Natural killer cell (primary cell): ENCODE measurements at places on chromosomes 7 and 10.

DNA sequence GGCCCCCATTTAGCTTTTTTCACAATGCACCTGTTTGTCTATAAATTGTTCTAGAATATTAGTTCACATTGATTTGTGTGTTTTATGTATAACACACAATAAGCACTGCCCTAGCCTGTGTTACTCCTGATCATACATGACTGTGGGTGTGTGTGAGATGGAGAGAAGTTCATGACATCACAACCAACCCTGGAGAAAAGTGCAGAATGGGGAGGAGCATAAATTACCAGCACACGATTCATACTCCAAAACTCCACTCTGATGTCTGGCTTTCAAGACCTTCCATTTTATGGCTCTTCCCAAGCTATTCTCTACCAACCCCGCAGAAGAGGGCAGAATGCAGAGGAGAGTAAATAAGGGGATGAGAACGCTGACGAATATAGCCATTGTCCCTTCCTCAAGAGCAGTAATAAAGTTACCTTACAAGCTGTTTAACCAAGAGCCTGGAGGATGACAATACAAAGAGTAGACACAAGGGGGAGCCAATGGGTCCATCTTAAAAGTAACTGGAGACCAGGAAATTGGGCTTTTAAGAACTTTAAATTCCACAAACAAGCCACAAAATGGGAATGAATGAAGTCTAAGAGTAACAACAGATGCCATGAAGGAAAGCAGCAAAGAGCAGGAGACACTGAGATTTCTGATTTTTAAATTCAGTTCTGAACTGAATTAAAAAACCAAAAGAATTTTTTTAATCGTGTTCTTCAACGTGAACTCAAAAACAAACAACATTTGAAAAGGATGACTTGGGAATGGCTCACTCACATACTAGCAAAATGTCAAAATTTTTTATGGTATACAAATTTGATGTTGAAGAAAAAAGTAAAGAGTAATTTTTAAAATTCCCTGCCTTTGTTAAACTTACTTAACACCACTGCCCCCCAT, 159.6 kb downstream of the PARD3 start:
- no peak for DNase-seq

- DNase-seq, result peak; percentile 49
Observed at GRCh38 chr7:45000093-45001032, at the start of gene CCM2. CCM2 (plus strand) TSS chr7:45000201; CDS start chr7:45000334, 133 bp downstream.

DNA sequence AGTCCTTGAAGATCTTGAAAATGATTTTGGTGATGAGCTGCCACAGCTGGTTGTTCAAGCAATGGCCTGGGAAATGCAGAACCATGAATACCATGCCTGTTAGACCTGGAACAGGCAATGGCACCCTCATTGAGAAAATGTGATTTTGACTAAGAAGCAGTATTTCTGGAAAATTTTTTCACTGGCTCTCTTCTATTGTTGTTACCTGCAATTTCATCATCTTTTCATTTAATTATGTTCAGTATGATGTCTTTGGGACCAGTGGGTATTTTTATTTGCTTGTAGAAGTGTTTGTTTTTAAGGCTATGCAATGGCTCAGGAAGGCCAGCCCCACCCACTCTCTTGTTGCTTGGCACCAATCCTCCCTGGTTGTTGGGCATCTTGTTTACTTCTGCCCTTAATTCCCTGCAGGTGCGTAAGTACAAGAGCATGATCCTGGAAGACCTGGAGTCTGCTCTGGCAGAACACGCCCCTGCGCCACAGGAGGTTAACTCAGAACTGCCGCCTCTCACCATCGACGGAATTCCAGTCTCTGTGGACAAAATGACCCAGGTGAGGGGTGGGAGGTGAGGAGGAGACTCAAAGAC, 78.6 kb downstream of the NRF1 start:
- no peak for DNase-seq

GRCh38 chr7:73749931-73750776, 11.6 kb upstream of the ABHD11 start:
- DNase-seq, result no peak

DNA sequence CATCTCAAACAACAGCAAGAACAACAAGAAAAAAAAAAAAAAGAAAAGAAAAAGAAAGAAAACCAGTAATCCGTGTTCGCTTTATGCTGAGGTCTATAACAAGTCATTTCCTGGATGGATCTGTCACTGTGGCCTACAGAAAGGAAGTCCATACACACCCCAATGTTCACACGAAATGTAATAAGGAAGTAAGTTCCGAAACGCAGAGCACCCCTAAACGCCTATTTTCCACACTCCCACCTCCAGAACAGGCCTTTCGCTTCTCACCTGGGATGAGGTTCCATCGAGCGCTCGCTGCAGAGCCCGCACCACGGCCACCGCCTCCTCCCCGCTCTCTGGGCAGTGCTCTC, 735 bp downstream of the ZNF394 start:
- no peak for DNase-seq

DNA sequence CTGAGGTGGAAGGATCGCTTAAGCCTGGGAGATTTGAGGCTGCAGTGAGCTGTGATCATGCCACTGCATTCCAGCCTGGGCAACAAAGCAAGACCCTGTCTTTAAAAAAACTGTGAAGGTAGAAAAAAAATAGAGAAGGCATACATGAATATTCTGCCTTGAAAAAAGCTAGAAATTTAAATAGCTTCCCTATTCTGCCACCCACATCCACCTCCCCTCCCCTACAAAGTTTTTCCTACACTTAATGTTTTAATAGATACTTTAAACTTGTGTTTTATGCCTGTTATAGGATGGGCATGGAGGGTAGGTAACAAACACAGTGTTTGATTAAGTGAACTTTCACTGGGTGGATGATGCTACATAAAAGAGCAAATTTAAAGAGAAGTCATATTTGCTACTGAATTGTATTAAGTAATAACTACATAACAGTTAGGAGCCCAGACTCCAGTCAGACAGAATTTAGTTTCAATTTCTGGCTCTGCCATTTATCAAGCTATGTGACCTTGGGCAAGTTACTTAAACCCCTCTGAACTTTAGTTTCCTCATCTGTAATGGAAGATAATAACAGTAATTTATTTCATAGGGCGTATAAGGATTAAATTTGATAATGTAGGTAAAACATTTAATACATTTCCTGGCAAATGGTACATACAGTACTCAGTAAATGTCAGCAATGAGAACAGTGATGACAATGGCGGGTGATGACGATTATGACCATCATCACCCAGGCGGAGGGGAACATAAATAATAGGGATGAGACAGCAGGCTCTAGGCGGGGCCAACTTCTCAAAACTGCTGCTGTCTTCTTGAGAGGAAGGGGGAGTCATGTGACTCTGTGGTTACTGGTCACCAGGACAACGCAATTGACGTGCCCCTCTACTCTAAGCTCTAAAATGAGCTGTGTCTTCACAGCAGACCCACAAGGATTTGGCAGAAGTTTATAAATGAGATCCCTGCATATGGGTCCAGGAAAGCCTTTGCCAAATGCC, 15.8 kb downstream of the DNMBP start:
- DNase-seq, result peak; percentile 72

GRCh38 chr10:96225119-96225518, 46.2 kb downstream of the BLNK start:
- no peak for DNase-seq

GRCh38 chr7:151470711-151471110, 30.8 kb upstream of the CRYGN start:
- DNase-seq, result no peak

GRCh38 chr7:98985406-98985805, 107.1 kb downstream of the TRRAP start:
- DNase-seq, result no peak

DNA sequence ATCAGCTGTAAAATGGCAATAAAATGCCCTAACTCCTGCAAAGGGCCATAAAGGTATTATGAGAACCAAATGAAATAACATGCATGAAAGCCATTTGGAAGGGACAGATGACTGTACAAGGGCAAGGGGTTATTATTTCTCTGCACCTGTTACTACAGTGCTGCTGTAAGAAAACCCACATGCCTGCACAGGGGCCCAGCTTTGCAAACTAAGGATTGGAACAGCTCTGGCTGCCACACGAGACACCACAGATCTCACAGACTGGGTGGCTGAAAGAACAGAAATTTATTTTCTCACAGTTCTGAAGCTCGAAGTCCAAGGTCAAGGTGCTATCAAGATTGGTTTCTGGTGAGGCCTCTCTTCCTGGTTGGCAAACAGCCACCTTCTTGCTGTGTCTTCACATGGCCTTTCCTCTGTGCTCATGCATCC, 409.0 kb upstream of the NRP1 start:
- peak; percentile 24 for DNase-seq

GRCh38 chr10:102764470-102765161, 20.9 kb downstream of the WBP1L start:
- no peak for DNase-seq

DNA sequence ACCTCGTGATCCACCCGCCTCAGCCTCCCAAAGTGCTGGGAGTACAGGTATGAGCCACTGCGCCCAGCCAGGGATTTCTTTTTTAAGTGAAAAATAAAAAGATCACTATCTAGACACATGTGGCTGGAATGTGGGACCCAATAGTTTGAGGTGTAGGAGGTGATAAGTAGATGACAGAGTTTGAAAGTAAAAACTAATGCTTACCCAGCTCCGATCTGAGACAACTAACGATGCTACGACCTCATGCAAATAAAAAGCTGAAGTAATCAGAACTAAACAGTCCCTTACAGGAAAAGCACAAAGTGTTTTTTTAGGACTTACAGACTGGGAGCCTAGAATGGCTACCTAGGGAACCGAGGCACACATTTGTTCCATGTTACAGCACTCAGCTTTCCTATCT, 23.0 kb downstream of the PCGF6 start:
- no peak for DNase-seq

GRCh38 chr7:102305414-102306268, 19.0 kb downstream of the SH2B2 start:
- DNase-seq, result no peak

DNA sequence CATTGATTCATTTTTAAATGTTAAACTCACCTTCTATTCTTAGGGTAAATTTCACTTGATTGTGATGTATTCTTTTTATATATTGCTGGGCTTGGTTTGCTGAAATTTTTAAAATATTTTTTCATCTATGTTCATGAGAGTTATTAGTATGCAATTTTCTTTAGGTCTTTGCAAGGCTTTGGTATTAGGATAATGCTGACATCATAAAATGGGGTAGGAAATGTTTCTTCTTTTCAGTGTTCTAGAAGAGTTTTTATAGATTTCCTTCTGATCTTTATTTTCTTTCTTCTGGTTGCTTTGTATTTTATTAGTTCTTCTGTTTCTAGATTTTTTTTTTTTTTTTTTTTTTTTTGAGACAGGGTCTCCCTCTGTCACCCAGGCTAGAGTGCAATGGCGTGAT, 56.3 kb downstream of the AHCYL2 start:
- DNase-seq, result no peak

- DNase-seq, result no peak
Observed at GRCh38 chr10:91987397-91988037, 63.9 kb downstream of the BTAF1 start.

GRCh38 chr10:87657371-87657770, 2.3 kb upstream of the PAPSS2 start:
- DNase-seq, result no peak

GRCh38 chr7:143279186-143280098, 5.3 kb upstream of the TMEM139 start:
- DNase-seq, result peak; percentile 63

DNA sequence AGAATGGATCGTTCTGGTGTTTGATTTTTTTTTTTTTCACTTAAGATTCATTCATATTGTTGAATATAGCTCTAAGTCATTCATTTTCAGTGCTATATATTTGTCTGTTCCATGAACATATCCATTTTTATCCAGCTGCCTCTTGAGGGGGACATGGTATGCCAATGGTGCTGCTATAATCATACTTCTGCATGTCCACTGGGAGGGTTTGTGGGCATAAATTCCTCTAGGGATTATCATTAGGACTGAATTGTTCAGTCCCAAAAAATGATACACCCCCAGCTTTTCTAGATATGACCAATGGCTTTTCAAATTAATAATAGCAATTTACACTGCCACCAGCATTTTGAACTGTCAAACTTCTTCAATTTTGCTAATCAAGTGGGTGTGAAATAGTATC, 41.1 kb downstream of the CAV1 start:
- no peak for DNase-seq

DNA sequence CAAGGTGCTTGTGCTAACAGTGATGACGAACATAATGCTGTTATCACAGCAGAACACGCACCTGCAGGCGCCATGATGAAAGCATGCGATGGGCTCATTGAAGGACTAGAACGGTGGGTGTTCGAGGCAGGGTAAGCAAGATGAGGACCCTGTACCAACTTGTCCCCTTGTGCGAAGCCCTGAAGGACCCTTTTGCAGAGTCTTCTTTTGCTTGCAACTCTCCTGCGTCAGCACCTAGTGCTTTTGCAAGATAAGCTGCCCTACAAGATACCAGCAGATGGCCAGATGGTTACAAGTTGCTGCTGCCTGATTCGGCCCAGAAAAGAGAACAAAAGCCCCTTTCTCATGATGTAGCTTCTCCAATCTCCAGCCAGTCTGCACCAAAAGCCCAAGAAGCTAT, 4.2 kb upstream of the IL15RA start:
- DNase-seq, result no peak

GRCh38 chr10:113540845-113541548, 11.9 kb upstream of the HABP2 start:
- DNase-seq, result no peak

GRCh38 chr7:134694299-134694698, 47.6 kb downstream of the BPGM start:
- DNase-seq, result no peak

GRCh38 chr10:130254662-130255061, 118.5 kb downstream of the GLRX3 start:
- no peak for DNase-seq
